ENCODE measurements at places on chromosomes 12 and 14. TPM values are rescaled to one million over a fixed set of nuclear protein-coding genes. Genes with fewer than 3 reads are reported as not detected.

The LRRC74A gene
- not detected for total RNA-seq

The ZDHHC22 gene
- not detected for total RNA-seq

The ZNF26 gene
- 15.8 TPM for total RNA-seq

The TGM1 gene
- total RNA-seq: 1.1 TPM

The PRB2 gene
- total RNA-seq: not detected

The PIK3C2G gene
- total RNA-seq: not detected
